Progenitor cell of endocrine pancreas (in vitro differentiated cells): ENCODE measurements at places on chromosomes 6 and 20.

GRCh38 chr6:104462811-104463599 lies 396.7 kb downstream of the HACE1 start:
- no peak for DNase-seq

DNA sequence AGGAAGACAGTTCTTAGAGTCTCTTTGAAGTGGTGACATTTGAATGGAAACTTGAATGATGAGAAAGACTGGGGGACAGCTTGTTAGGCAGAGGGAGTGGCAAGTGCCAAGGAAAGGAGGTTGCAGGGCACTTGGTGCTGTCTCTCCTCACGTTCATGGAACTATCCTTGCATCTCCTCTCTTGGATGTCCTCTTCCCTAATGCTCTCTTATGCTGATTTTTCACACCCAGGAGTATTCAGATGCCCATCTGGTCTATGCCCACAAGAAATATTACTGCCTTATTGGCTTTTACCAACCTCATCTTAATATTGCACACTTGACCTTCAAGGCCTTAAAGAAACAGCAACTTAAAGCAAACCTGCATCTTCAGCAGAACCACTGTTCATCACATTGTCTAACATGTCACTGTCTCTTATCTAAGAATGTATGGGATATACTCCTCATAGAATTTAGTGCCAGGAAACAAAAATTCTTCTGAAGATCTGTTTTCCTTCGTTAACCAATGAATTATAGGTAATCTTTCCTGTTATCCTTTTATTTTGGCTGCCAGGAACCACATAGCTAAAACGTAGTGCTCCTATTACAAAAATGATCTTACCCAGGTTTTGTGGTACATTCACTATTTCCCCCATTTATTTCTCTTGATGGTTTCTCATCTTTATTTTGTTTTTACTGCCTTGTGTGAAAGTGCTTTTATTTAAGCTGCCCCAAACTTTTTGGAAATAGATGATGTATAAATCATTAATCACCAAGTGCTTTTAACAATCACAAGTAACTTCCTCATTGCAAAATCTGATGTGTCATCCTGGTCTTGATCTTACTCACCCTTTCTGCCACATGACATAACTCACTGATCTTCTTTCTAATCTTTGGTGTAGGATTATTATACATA lies 12.8 kb downstream of the RGS17 start:
- no peak for DNase-seq

DNA sequence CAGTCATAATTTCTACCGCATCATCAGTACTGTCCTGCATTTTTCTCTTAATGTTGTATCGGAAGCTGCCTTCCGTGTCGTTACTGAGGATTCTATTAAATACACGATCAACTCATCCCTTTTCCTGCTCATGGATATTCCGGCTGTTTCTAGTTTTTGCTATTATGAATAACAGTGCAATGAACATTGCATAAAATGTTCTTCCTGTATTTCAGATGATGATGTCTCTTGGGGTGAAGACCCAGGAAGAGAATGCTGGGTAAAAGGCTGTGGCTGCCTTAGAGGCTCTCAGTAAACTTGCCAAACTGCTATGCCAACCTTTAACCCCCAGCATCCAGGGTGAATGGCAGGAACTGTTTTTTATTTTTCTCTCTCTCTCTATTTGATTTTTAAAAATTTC lies 24.1 kb upstream of the EPB41L1 start:
- no peak for DNase-seq

DNA sequence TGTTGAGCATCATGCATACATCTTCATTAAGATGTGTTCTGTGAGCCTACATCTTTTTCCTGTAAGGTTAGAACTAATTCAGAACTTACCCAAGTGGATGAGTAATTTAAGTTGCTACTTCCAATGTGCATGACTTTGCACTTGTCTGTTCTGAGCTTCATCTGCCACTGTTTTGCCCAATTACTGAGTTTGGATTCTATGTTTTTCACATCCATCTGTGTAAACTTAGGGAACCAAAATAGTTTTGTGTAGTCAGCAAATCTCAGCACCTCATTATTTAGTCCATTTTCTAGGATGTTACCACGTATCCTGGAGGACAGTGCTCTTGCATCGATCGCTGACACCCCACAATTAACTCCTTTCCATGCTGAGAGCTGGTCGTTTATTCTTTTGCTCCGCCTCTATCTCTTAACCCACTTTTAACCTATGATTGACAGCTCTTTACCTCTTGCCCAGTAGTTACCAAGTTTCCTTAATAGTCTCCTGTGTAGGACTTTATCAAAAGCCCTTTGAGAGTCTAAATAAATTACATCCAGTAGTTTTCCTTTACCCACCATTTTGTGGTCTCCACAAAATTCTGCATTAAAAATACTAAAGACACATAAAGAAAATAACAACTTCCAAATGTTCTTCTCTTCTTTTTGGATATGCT lies 44.2 kb upstream of the CITED2 start:
- DNase-seq = no peak

- no peak for DNase-seq
These were observed 35.8 kb downstream of the AKAP12 start for GRCh38 chr6:151275566-151275965.

DNA sequence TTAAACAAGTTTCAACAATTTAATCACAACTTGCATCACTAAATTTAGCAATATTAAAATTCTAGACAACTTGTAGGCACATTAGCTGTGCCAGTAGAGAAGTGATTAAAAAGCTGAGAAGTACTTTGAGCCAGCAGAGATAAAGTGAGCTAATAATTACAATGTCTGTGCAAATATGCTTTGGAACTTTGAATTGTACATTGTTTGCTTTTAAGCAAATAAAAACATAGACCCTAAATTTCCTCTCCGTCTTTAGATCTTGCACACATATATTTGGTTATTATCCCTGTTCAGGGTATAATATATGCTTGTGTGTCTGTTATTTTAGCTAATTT lies 44.2 kb upstream of the DEFB112 start:
- DNase-seq = no peak

GRCh38 chr6:46410334-46410953 lies 80.8 kb downstream of the RCAN2 start:
- DNase-seq = no peak

- DNase-seq = no peak
These were observed 143.3 kb downstream of the NFATC2 start for GRCh38 chr20:51399006-51399890.

DNA sequence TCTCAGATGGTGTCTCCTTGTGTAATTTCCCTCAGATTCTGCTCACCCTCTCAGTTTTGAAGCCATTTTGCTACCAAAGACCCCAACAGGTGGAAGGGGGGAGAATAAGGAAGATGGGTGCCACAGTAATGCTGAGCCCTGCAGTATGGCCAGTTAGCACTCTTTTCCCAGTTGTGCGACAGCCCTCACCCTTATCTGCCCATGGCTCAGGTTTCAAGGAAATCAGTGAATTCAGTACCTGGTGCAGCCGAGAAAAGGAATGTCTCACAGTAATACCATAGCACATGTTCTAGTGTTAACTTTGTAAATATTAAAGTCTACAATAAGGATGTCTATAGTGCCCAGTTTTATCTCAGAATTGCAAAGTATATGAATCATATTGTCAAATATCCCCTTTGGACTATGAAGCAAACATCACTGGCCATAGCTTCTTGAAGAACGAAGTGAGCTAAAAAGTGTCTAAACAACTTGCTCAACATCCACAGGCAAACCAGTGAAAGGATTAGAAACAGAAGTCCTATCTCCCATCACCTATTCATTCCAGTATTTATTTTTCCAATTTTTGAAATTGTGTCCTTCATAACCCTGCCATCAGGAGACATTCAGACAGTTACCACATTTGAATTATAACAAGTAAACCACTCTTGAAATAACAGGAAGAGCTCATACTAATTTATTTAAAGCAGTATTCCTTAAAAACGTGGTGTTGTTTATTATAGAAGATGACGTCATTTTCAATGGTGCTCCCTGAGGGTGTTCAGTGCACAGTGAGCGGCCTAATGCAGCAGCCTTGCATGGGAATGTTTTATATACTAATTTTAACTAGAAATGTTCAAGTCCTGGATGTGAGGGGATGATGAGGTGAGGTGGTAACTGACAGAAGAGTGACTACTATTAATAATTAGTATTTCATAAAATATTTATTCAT lies 366.2 kb downstream of the TFAP2A start:
- DNase-seq = no peak

DNA sequence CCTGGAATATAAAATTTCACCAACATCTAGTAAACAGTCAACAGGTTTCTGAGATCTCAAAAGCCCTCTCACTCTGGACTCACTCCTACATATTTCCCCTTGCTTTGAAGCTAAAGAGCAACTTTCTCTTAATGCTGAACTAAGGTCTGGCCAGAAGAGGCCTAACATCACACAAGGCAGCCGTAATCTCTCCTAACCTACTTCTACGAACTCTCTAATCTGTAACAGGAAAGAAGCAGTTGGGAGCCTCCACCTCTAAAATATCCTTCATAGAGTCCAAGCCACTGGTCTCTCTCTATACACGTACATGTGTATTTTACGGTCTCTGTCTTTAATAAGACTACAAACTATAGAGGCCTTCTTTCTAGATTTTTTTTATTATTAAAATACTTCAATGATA lies 72.0 kb downstream of the REV3L start:
- DNase-seq = no peak

DNA sequence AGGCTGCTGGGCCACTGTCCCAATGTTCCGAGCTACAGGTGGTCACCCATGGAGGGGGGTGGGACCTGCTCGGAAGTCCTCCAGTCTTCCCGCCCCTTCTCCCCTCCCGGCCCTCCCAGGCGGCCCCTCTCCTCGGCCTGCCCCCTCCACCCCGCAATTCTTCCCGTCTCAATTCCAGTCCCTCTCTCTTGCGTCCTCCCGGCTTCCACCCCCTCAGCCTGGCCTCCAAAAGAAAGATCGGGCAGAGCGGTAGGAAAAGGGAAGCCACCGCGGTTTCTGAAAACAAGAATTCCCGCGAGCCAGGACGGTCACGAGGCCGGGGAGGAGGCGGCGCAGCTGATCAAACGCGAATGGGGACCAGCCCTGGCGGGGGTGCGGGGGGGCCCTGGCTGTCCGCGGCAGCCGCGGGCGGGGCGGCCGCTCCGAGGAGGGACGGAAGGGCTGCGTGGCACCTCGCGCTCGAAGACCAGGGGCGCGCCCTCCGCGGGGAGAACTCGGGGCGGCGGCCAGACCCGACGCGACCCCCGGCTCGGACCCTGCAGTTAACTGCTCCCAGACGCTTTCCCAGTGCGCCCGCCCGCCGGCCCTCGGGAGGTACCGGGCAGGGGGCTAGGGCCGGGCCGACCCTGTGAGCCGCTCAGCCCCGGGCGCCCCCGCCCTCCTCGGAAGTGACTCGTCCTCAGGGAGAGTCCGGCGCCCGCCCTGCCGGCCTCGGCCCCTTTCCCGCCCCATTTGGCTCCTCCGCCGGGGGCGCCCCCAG lies 1.0 kb downstream of the PXDC1 start:
- no peak for DNase-seq

- DNase-seq = no peak
These were observed 69.4 kb downstream of the CPNE5 start for GRCh38 chr6:36769676-36770499.

GRCh38 chr6:143224516-143224915 lies 163.8 kb downstream of the AIG1 start:
- DNase-seq = no peak

GRCh38 chr6:120451508-120451907 lies 882.8 kb downstream of the TBC1D32 start:
- no peak for DNase-seq

DNA sequence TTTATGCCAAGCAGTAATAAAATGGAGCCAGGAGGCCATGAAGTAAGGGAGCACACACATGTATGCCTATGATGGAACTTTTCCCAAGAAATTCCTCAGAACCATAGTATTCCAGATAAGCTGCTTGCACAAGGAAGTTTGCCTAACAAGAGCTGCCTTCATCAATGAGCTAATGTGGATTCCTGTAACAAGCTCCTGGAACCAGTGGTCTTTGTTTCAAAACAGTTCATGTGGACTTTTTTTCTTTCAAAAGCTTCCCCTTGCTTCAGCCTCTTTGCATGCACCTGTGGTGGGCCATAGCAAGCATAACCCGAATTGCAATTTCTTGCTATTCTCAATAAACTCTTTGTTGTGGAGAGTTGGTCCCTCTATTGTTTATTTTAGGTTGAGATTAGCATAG lies 359.6 kb downstream of the UTRN start:
- no peak for DNase-seq

- DNase-seq = no peak
These were observed 98.9 kb downstream of the PAK5 start for GRCh38 chr20:9739991-9740390.

GRCh38 chr6:129481706-129482105 lies 228.3 kb downstream of the ARHGAP18 start:
- DNase-seq = no peak

- no peak for DNase-seq
These were observed 81.4 kb upstream of the SCGN start for GRCh38 chr6:25570578-25570977.

DNA sequence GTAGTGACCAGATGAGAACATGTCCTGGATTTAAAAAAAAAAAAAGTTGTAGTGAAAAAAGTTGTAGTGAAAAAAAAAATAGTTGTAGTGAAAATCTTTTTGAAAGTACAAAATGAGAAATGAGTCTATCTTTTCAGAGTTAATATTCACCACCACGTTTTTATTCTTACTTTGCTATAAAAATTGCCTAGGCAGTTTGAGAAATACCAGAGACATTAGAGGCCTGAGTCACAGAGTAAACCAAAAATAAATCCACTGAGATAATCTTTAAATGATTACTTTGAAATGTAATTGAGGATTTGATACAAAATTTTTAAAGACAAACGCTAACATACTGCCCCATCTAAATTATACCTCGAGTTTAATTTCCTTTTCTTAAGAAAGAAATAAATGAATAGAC lies 101.2 kb upstream of the TIAM2 start:
- no peak for DNase-seq

GRCh38 chr6:44524476-44525227 lies 137.1 kb downstream of the CDC5L start:
- no peak for DNase-seq

DNA sequence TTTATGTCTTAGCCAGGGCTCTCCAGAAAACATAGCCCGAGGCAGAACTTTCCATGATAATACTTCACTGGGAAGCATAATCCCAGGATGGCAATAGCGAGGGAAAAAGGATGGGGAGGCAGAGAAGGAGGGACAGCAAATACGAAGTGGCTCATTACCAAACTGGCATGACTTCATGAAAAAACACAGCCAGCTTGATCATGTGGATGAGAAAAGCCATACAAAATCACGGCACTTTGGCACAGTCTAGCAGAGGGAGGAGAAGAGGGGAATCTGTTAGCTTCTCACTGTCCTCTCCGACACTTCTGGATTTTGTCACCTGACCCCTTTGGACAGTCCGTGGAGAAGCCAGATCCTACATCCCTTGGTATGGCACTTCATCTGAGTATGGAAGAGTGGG lies 212.5 kb upstream of the GRIK2 start:
- no peak for DNase-seq

DNA sequence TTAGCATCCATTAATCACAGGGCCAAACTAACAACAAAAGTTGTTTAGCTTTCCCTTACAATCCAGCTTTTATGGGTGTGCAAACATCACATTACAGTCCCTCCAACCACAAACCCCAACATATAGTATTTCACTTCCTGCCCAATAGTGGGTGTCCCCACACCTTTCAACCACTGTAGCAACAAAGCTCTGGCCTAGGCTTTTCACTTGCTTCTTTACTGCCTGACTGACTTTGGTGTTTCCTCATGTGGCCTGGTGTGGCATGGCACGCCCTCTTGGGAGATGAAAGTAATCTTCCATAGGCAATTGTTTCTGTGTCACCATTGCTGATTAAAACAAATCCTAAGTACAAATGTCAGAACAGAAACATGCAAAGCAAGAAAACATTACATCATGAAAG lies 46.3 kb downstream of the MCM8 start:
- DNase-seq = no peak
